ENCODE measurements at places on chromosomes 13 and 19.

- DNase-seq, result no peak
Observed at GRCh38 chr19:8088752-8089663, 36.4 kb downstream of the CCL25 start.

DNA sequence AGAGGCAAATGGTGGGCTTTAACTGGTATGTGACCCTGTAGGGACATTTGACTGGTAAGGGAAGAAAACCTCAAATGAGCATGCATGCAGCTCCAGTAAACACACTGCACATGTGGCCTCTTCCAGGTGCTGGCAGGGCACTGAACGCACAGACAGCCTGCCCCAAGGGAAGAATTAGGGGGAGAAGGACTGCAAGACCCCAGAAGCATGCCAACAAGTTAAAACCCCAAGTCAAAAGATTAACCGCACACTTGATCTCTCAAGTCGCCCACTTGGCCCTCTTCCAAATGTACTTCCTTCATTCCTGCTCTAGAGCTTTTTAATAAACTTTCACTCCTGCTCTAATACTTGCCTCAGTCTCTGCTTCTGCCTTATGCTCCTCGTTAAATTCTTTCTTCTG is 46.9 kb upstream of the SLITRK1 start:
- peak; percentile 8 for DNase-seq

- no peak for DNase-seq
Observed at GRCh38 chr13:41956272-41956671, 4.6 kb downstream of the VWA8 start.

DNA sequence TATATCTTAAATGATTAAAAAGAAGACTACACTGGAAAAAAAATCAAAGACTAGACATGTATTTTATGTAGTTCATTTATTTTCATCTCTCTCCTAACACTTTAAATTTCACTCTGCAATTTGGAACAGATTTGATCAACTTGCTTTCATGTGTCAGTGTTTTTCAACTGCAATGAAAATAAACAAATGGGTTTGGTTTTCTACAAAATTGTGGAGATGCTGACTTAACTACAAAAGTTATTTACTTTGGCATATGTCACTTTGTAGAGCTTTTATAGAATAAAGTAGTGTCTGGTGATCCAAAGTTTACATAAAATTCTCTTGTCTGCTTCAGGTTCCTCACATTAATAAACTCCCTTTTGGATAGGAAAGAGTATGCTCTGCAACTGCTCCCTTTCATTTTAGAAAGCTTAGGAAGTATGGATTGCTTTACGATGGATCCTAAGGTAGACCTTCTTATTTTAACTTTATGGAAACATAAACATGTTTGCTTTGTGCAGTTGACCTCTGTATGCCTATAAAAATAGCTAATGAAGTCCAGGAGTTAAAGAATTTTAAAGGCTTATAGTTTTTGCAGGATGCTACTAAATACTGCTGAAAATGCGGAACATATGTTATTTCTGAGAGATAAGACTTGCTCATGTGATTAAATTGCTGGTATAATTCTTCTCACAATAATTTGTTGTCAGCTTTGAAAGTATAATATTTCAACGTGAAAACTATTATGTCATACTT is 815.9 kb downstream of the PCDH9 start:
- DNase-seq, result no peak
